Uterus (tissue), 4 donors: ENCODE measurements at places on chromosomes 4 and X.

GRCh38 chr4:100721490-100721889, 203.7 kb upstream of the EMCN start:
- DNase-seq, result no peak

DNA sequence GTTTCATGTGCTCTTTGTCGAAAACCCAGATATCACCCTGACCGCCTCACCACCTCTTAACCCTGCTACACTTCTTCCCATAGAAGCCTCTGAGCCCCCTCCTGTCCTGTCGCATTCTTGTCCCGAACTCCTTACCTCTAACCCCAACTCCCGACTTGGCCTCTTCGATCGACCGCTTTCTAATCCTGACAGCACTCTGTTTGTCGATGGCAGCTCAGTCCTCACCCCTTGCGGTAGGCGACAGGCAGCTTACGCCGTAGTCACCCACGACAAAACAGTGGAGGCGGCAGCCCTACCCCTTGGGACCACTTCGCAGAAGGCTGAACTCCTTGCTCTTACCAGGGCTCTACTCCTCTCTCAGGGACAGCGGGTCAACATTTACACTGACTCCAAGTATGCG, 961.7 kb downstream of the RPA4 start:
- no peak for DNase-seq

DNA sequence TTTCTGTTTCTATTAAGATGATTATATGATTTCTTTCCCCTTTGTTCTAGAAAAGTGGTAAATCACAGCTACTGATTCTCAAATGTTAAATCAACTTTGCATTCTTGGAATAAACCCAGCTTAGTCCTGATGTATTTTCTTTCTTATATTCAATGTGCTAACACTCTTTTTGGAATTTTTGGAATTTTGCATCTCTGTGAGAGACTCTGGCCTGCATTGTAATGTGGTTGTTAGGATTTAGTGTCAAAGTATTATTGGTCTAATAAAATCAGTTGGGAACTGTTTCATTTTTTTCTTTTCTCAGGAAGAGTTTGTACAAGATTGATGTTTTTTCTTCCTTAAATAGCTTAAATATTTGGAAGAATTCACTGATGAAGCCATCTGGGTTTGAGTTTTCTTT, 109.6 kb downstream of the KIT start:
- DNase-seq, result no peak

- no peak for DNase-seq
These were observed 127.3 kb downstream of the NSUN7 start for GRCh38 chr4:40877081-40877480.
